ENCODE measurements at places on chromosomes 4 and X.

- DNase-seq = no peak
Measured at GRCh38 chrX:148416931-148417330, 83.5 kb upstream of the AFF2 start.

- no peak for DNase-seq
Measured at GRCh38 chr4:147550626-147551246, 66.5 kb upstream of the TMEM184C start.

- no peak for DNase-seq
Measured at GRCh38 chrX:39888730-39889129, 209.0 kb downstream of the BCOR start.

- no peak for DNase-seq
Measured at GRCh38 chr4:115275615-115276014, 162.2 kb upstream of the NDST4 start.

DNA sequence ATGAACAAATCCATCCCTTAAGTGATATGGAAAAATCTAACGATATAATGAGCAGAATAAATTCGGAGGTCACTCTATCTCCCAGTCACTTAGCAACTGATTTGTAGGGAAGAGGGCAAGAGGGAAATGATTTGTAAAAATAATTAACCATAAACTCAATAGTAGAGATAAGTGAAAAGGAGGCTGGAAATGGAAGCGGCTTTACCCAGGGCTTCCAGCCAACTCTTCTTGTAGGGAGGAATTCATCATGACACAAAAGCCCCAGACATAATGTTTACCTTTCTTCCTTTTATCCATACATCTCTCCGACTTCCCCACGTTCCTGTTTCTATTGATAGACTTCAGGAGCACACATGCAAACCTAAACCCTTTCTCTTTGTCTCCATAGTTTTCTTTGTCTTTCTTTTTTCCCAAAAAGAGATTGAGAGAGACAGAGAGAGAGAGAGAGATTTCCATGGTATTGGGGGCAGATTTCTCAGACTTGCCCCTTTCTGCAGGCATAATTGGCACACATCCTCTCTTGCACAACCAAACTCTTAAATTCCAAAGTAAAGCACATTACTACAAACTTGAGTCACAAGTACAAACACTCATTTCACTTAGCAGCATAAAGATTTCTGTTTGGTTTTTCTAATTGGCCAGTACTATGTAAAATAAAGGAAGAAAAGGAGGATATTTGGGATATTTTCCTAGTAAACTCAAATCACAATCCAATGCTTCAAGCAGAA lies 140.9 kb downstream of the MAPK10 start:
- DNase-seq = no peak

GRCh38 chrX:11899091-11899490 lies 141.1 kb downstream of the MSL3 start:
- no peak for DNase-seq

GRCh38 chr4:87053802-87054767 lies 119.3 kb downstream of the AFF1 start:
- no peak for DNase-seq

DNA sequence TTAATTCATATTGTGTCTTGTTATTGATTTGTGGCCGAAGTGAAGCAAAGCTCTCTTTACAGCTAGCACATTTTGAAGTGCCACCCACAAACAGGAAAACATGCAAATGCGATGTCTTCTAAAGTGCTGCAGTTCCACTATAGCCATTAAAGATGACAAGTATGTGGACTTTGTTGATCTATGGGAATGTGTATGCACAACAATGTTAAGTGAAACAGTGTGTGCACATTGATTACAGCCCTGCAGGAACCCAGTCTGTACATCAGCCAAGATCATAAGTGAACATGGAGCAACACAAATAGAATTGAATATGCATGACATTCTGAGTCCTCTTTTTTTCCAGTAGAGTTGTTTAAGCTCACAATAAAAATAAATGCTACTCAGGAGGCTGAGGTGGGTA lies 43.0 kb downstream of the TFDP3 start:
- DNase-seq = no peak

DNA sequence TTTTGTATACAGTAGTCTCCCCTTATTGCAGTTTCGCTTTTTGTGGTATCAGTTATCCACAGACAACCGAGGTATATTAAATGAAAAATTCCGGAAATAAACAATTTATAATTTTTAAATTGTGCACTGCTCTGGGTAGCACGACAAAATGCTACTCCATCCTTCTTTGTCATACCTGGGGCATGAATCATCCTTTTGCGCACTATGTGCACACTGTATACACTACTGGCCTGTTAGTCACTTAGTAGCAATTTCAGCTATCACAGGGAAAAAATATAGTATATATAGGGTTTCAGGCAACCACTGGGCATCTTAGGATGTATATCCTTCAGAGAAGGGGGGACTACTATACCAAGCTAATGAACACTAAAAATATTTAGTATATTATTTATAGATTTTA lies 198.8 kb upstream of the FAT4 start:
- no peak for DNase-seq

DNA sequence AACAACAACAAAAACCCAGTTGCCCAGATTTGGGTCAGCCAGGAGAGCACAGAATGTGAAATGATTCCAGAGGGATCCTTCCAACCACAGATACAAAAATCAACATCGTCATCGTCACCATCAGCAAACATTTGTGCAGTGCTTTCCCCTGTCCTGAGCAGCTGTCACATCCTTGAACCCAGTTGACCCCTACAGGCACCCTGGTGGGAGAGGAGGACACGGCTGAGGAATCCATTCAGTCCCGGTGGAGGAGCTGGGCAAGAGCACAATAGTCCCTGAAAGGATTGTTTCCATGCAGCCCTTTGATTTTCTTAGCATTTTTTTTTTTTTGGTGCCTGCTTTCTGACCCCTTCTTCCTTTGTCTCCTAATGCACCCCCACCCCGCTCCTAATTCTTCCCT lies 37.1 kb upstream of the STX18 start:
- DNase-seq = no peak

- no peak for DNase-seq
Measured at GRCh38 chr4:100826808-100827548, 309.2 kb upstream of the EMCN start.

GRCh38 chrX:68695206-68695845 lies 47.9 kb downstream of the STARD8 start:
- DNase-seq = no peak

DNA sequence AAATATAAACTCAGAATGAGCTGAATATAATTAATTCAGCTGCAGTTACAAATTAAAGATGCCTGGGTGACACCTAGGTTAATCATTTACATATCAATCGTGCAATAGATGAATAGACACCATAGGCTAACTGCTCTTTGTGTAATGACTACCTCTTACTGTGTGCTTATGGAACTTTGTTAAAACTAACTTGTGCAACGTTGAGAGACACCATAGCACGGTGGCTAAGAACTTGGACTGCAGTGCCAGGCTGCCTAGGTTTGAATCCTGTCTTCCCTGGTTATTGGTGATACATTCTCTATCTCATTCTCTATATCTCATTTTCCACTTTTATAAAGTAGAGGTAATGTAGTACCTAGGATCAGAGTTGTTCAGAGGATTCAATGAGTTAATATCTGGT lies 46.9 kb downstream of the SMAD1 start:
- DNase-seq = no peak

- DNase-seq = no peak
Measured at GRCh38 chr4:143384381-143384994, 47.8 kb downstream of the GAB1 start.

DNA sequence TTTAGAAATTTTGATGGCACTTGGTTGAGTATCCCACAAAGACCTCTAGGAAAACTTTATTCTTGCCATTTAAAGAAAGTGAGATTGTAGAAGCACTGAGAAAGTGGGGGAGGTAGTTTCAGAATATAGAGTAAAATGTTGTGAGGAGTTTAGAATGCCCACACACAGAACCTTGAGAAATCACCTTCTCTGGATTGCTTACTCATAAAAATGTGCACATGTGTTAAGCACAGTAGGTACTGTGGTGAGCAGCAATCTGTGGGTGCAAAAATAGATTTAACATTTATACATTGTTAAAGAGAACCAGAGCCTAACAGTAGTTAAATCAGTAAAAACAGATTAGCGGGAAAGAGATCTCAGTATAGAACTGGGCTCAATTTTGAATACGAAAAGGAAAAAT lies 201.2 kb upstream of the NWD2 start:
- DNase-seq = no peak

DNA sequence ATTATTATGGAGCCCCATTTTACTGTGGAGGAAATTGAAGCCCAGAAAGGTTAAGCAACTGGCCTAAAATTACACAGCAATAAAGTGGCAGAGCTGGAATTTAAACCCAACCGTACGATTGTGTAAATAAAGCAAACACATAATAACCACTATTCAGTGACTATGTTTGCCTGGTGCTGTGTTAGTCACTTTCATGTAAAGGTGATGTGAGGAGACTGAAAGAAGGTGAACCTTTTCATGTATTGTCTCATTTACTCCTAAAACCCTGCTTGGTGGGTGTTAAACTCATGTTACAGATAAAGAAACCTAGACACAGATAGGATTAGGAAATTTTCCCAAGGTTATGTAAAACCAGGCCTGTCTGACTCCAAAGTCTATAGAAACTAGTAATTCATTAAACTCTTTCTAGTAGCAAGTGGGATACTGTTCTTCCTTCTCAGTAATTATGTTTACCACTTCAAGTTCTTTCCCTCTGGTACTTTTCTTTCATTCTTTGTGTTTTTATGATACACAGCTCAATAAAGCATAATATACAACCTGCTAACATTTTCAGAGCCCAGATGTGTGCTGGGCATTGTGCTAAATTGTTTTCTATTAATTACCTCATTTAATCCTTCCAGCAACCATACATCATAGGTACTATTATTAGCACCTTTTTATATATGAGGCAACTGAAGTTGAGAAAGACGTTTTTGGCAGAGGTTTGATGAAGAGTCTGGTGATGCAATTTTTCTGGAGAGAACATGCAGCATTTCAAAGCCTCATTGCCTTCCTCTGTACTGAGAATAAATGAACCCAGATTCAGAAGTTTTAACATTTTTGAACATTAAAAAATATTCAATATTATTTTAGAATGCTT lies 202.7 kb downstream of the SPRY1 start:
- no peak for DNase-seq

- no peak for DNase-seq
Measured at GRCh38 chr4:41550308-41550707, 12.4 kb downstream of the LIMCH1 start.

DNA sequence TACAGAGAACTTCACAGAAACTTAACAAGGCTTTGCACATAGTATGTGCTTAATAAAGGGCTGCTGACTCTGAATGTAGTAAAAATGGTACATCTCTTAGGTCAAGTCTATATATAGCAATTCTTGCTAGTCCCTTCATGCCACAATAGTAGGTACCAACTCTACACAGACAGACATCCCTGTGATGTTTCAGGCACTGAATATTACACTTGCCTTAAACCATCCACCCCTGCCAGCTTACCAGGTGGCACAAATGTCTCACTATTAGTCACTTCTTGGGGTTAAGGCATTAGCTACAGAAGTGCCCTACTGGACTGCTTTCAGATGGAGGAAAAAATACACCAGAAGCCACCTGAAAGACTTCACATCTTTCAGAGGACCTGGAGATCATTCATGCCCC lies 86.3 kb upstream of the CITED1 start:
- no peak for DNase-seq

GRCh38 chrX:133151336-133151735 lies 54.4 kb upstream of the USP26 start:
- no peak for DNase-seq

GRCh38 chr4:155582971-155583437 lies 83.6 kb upstream of the GUCY1A1 start:
- DNase-seq = no peak
